NCI-H1092 (cell line): ENCODE measurements at places on chromosomes 7 and 10.

DNA sequence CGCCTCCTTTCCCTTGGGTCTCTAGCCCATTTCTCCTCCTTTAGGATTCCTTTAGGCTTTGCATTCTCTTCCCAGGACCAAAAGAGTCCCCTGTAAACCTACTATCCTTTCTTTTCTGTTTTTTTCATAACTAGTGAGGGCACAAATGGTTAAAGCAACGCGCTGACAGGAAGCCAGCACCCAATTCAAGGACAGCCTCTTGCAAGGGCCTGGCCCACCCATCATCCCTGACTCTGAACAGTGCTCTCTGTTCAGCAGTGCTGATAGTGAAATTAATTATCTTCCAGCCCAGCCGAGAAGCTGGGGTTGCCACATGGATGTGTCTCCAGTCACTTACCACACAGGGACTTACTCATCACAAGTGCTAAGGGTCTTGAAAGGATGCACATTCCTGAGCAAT lies 38.3 kb upstream of the RNF32 start:
- no peak for DNase-seq

DNA sequence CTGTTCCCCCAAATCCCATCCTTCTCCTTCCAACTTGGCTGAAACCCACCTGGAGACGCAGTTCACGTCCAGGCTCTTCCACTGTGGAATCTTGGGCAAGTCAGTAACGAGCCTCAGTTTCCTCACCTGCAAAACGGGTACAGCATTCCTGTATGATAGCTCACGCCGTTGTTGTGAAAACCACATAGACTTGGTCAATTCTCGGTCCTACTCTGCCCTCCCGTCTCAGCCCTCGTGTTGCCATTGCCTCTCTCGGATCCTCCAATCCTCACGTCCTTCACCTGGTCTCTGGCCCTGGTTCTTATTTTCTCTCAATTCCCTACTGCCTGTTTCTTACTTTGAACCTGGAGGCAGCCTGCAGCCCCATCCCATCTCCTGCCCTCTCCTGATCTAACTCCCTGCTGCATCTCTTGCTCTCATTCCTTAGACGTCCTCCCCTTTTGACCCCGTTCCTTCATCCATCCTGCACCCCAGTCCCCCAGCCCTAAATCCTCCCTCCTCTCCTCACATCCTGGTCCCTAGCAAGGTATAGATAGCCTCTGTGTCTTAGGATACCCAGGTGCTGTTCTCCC lies 2.0 kb upstream of the MUC12 start:
- DNase-seq = no peak

DNA sequence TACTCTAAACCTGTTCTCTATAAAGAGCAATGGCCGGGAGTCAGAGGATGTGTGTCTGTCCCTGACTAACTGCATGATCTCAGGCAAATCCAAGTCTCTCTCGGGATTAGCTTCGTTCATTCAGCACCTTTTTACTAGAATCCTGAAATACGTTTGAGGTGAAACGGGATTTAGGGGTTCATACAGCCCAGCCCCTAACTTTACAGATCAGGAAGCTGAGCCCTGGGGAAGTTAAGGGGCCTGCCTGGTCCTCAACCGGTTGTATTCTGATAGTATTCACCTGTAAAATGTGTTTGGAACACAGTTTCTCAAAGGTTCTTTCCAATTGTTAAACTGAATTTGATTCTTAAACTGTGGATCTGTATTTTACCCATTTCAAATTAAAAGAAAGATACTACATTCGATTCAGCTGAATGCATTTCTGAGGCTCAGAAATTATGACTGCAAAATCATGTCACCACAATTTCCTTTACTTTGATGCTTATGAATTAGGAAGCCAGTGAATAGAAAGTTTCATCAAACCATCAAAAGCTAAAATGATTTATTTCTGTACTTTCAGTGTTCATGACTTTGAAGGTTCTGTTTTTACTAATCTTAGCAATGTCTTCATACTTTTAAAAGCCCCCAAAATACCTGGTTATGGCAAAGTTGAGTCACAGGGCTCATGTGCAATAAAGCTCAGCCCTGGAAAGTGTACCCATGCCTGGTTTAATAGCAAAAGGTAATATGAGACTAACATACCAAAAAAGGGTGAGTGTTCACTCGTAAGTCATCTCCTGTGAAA lies 28.9 kb upstream of the EZH2 start:
- no peak for DNase-seq

DNA sequence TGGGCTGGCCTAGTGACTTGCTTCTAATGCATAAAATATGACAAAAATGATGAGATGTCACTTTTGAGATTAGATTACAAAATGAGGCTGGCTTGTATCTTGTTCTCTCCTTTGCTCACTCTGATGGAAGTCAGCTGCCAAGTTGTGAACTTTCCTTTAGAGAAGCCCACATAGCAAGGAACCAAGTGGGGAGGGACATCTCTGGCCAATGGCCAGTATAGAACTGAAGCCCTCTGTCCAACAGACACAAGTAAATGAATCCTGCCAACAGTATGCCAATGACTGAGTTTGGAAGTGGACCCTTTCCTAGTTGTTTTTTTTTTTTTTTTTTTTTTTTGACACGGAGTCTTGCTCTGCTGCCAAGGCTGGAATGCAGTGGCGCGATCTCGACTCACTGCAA lies 3.3 kb downstream of the ZC3HC1 start:
- DNase-seq = no peak

DNA sequence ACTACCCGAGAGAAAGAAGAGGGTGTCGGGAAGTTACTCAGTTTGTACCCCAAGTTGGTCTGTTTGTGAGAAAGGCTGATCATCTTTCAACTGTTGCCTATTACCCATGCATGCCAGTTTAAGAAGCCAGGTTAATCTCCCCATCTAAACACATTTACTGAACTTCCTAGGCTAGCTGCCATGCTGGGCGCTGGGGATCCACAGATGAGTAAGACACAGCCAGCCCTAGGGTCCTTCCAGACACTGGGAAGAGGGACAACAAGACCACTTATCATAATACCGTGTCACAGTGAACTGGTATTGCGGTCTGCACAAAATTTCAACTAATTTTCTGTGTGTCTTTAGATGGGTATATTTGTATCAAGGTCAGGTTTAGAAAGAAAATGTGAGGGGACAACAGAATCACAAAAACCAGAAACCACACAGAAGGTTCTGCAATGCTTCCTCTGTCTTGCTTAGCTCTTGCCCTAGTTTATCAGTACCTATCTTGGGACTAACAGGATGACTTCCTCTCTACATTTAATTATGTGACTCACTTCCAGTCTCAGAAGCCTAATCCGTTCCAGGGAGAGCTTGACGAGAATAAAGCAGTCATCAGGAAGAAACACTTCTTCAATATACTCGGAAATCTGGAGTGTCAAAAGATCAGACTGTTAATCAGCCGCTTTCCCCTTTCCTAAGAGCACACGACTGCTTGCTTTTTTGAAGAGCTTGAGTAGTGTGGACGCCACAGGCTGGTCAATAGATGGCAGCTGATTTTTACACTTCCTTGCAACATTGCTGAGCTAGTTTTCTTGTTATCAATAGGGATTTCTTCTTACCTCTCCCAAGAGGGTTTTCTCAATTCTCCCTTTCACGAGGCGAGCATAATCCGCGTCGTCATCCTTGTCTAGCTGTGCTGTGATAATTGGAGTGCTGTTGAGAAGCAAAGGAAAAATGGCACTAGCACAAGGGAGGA lies 45.7 kb downstream of the POLR3A start:
- no peak for DNase-seq

- DNase-seq = no peak
These were observed 359.2 kb downstream of the PHF14 start for GRCh38 chr7:11332865-11333228.

GRCh38 chr7:52959336-52959735 lies 76.1 kb upstream of the POM121L12 start:
- DNase-seq = no peak

GRCh38 chr10:48671914-48672595 lies 12.6 kb upstream of the WDFY4 start:
- DNase-seq = no peak

DNA sequence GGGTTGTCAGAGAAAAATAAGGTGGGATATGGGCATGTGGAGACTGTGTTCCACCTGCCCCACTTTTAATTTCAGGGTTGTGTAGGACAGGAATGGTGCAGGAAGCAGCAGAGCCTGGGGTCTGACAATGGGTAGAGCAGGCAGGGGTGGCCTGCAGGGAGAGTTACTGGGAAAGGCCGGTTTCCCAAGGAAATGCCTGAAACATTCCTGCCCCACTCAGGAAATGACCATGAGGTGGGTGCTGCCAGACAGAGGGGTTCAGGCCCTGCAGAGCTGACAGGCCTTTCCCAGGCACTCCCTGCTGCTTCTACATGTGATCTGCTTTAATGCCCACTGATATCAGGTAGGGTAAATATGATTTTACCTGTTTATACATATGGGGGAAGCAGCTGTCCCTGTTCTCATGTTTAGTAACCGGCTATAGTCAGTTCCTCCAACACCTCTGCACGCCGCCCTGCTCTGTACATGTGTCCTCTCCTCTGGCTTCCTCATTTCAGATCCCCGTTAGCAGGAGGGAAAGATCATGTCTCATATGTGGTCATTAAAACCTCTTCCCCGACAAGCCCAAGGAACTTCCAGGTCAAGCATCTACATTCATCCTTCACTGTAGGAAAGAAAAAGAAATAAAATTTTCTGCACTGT lies 118.6 kb upstream of the PRSS58 start:
- DNase-seq = no peak

- no peak for DNase-seq
These were observed 450.9 kb upstream of the VSTM2A start for GRCh38 chr7:54091322-54091721.

DNA sequence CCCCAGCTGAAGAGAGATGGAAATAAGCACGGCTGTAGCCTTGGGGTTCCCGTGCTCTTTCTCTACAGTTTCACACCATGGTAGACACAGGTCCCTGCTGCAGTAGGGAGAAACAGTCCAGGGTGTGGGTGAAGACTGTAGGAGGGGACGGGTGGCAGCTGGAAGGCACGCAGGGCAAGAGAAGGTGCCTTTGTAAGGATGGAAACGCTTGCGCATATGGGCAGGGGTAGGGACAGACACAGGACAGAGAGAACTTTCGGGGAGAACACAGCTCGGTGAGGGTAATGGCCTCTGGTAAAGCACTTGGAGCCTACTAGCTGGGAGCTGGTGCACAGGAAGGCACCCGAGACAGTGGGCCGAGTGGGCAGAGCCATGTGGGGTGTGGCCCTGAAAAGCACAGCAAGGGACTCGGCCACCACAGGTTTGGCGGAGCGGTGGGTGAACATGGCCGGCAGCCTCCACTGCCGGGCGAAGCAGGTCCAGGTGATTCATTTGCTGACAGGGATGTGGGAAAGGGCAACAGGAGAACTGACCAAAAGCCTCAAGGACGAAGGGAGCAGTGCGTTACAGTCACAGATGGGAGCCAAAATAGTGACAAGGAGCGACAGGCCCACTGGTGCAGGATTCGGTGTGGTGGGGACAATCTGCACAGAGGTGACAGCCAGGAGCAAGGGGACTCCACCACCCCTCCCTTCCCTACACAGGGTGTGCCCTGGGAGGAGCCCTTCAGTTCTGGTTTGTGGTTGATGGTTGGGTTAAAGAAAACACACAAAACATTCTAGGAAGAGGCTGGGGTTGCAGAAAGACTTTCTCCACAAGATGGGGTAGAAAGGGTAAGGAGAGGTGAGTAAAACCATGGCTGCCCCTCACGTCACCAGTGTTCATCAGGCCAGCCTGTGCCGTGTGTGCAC lies 97.1 kb downstream of the VOPP1 start:
- DNase-seq = no peak

- DNase-seq = no peak
These were observed 424.6 kb downstream of the PAXIP1 start for GRCh38 chr7:154578336-154578735.

DNA sequence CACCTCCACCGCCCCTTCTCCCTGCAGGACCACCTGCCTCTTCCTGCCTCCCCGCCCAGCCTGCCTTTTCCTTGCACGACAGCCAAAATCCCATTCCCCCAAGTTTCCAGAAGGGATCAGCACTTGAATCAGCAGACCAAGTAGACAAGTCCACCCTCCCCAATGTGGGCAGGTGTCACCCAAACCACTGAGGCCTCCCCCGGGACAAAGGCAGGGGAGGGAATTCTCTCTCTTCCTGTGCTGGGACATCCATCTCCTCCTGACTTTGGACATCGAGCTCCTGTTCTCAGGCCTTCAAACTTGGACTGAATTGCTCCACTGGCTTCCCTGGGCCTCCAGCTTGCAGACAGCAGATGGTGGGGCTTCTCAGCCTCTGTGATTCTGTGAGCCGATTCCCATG lies 21.6 kb upstream of the PSMG3 start:
- DNase-seq = no peak

- no peak for DNase-seq
These were observed 86.1 kb downstream of the TRIM24 start for GRCh38 chr7:138546064-138546619.

- no peak for DNase-seq
These were observed 45.3 kb upstream of the GNAI1 start for GRCh38 chr7:80089366-80089765.

DNA sequence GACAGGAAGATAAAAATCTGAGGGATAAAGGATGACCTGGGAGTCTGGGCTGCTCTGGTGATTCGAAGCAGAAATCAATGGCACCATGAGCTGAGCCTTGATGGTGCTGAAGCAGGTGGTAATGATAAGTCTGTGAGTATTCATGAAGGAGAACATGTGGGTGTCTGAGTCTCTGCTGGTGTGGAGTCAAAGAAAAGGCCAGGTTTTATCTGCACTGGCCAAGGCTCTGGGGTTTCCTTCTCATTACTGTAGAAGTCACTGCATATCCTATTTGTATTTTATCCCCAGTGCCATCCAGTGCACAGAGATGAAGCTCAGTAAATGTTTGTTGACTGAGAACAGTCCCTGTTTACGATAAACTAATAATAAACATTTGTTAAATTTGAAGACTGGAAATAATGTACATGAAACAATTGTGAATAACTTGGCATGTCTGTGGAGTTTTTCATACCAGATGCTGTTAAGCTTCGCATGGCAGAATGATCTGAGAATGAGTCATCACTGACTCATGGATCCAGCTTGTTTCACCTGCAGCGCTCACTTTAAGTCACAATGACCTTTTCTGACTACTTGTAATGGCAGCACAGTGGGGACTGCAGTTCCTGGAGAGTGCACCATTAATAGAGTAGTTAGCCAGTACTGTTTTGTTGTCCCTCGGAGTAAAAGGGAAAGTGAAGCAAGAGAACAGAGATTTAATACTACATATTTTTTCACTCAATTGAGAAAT lies 538.5 kb downstream of the HTR7 start:
- DNase-seq = no peak

DNA sequence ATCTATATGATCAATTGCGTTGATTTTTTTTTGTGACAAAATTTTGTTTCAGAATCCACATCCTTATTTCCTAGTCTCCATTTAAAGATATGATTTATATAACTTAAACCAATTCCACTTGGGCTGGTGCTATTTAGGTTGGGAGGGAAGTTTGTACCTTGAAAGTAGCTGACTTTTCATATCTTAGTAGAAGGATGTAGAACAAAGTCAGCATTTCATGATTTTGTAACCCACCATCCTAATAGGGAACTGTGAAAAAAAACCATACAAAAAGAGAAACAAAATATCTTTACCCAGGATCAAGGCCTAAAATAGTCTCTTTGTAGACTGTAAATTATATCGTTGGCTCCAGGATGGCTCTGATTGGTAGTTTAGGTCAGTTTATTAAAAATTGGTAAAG lies 8.3 kb downstream of the HECTD2 start:
- DNase-seq = no peak
